ENCODE measurements at places on chromosomes 7 and 10.

GRCh38 chr10:2414039-2414438, 653.3 kb upstream of the PFKP start:
- DNase-seq, result no peak

DNA sequence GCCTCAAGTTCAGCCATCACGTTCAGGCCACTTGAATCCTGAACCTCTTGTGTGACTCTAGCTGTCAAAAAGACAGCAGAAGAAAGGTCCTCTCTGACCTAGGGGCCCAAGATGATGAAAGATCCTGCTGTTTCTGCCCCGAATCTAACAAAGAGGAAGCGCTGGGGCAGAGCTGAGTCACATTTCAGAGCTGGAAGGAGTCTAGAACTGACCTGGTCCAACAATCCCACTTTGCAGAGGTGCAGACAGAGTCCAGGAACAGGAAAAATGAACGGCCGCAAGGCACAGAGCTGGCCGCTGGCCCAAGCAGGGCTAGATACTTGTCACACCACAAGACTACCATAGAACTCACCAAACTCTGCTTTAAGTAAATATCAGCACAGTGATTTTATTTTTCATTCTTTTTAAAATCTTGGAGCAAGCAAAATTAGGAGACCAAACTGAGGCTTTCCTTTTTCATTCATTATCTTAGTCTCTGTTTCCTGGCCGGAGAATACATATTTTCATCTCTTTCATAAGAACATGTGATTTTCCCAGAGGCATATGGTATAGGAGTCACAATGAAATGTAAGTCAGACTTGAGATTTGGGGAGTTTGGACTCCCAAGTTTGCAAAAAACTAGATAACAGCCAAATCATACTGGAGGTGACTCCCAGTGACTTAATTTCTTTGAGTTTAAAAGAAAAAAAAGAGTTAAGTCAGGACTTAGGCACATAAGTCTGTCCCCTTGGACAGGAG, 52.8 kb downstream of the CHST15 start:
- no peak for DNase-seq

GRCh38 chr10:104122225-104123107, 495 bp downstream of the SFR1 start:
- DNase-seq, result no peak

GRCh38 chr10:113069595-113069994, 119.5 kb downstream of the TCF7L2 start:
- no peak for DNase-seq

DNA sequence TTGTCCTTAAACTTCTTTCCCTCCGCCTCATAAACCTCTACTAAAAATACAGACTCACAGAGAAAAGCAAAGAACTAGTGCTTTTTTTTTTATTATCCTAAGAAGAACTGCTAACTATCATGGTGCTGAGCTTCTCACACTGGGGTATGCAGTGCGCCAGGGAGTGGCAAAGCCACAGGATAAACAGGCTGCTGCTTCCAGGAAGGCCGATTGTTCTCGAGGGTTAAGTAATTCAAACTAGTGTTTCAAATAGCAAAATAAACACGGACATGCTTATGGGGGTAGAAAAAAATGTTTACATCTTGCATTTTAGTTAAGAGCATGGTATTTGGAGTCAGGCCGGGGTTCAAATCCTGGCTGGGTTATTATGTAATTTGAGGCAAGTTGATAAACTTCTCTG, 157.0 kb downstream of the TAX1BP1 start:
- DNase-seq, result no peak

GRCh38 chr10:73781879-73782748, at the start of gene CHCHD1:
TSS of gene CHCHD1 (plus strand) at chr10:73782048. CDS start at chr10:73782076, 28 bp downstream.
- peak; percentile 88 for DNase-seq

DNA sequence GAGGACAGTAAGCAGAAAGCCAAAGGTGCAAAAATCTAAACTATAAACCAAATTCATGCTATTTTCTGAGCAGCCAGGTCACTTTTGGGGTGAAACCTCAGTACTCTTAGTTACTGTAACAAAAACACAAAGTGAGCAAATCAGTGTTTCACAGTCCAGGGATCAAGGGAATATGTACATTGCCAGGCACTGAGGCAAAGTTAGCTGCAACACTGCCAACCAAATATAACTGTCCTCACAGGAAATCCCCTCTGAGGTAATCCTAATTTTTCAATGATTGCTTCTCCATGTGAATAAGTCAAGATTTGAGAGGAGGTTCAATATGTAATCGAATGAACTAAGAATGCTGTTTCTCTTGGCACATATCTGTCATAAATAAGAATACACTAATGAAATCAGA, 229.7 kb downstream of the TSPAN12 start:
- no peak for DNase-seq

DNA sequence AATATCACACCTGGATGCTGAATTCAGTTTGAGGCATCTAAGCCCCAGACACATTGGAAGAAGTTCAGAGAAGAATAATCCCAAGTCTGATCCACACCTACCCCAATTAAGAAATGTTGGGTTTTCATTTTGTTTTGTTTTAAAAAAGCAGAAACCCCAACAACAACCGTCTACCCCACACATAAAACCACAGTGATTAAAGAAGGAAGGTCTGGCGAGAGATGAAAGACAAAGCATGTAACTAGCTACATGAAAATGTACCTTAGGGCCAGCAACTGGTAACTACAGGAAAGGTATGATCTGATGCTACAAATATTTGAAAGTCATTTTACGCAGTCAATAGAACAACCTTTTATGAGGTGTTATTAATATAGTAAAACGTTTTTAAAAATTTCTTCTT, 1112.3 kb downstream of the GATA3 start:
- no peak for DNase-seq

- no peak for DNase-seq
Observed at GRCh38 chr7:158237672-158238335, 349.8 kb downstream of the PTPRN2 start.

GRCh38 chr7:79118143-79118542, 335.3 kb downstream of the MAGI2 start:
- no peak for DNase-seq
